Esophagus mucosa (tissue), 1 donor: ENCODE measurements at places on chromosomes 5 and 9.

- peak; percentile 75 for ATAC-seq
Measured at GRCh38 chr5:127785098-127785927, 82.1 kb downstream of the CCDC192 start.

DNA sequence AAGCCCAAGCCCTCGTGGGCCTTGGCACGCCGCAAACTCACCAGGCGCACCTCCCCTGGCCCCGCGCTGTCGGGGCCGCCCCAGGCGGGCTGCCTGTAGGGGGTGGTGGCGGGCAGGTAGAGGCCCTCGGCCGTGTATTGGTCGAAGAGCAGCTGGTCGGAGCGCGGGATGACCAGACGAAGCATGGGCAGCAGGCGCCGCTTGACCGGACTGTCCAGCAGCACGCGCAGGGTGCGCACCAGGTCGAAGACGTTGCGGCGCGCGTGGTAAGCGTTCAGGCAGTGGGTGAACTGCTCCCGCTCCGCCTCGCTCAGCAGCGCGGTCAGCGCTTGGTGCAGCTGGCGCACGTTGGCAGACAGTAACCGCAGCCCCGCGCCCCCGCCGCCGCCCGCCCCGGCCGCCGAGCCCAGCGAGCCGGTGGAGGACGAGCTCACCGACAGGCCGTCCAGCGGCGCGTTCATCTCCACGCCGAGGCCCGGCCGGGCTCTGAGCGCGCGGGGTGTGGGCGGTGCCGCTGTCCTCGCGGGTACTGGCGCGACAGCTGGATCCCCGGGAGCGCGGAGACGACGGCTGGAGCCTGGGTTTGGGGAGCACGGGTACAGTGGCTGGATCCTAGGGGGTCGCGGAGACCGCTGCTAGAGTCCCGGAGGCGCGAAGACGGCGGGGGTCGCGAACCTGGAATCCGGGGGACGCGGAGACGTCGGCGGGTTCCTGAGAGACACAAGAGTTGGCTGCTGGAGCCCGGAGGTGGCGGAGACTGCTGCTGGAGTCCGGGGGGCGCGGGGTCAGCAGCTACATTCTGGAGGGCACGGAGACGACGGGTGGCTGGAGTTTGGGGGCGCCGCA is 709 bp downstream of the WHRN start:
- ATAC-seq, result peak; percentile 64

GRCh38 chr9:96020792-96021550 is 145.5 kb downstream of the ERCC6L2 start:
- peak; percentile 35 for ATAC-seq

DNA sequence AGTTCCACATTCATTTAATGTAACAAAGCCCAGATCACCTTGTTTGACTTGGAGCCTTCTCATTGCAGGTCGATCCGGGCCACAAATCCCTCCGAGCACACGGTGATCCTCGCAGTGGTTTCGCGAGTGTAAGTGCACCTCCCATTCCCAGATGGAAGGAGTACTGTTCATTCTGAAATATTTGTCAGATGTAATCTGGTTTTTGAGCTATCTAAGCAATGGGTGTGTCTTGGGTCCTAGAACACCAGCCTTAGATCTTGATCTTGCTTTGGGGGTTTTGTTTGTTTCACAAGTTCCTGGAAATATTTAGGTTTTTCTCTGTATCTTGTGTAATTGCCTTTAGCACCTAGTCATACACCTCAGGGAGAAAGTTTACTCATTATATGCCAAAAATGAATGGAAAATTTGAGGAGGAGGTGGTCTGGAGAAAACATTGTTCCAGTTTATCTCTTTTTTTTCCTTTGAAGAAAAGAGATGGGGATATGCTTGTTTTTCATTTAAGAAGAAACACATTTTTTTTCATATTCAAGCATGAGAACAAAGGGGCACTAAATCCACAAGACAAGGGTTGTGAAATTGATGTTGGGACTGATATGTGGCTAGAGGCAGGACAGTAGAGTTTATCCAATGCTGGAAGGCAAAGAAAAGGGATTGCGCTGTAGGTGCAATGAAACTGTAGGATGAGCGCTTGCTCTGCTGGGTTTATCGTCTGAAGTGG is 118.6 kb downstream of the PDE8B start:
- no peak for ATAC-seq

- no peak for ATAC-seq
Measured at GRCh38 chr5:102481054-102481715, 17.6 kb downstream of the SLCO6A1 start.

GRCh38 chr9:27276193-27277030 is 20.5 kb downstream of the EQTN start:
- no peak for ATAC-seq

- ATAC-seq, result no peak
Measured at GRCh38 chr5:60852317-60852716, 8.2 kb upstream of the ELOVL7 start.

- no peak for ATAC-seq
Measured at GRCh38 chr9:28678097-28678496, 1104.8 kb upstream of the C9orf72 start.

- ATAC-seq, result no peak
Measured at GRCh38 chr5:78747055-78747454, 98.5 kb upstream of the LHFPL2 start.

- ATAC-seq, result no peak
Measured at GRCh38 chr5:166398131-166398530, 1893.3 kb upstream of the WWC1 start.

GRCh38 chr5:1641041-1641440 is 117.3 kb upstream of the LPCAT1 start:
- ATAC-seq, result no peak

DNA sequence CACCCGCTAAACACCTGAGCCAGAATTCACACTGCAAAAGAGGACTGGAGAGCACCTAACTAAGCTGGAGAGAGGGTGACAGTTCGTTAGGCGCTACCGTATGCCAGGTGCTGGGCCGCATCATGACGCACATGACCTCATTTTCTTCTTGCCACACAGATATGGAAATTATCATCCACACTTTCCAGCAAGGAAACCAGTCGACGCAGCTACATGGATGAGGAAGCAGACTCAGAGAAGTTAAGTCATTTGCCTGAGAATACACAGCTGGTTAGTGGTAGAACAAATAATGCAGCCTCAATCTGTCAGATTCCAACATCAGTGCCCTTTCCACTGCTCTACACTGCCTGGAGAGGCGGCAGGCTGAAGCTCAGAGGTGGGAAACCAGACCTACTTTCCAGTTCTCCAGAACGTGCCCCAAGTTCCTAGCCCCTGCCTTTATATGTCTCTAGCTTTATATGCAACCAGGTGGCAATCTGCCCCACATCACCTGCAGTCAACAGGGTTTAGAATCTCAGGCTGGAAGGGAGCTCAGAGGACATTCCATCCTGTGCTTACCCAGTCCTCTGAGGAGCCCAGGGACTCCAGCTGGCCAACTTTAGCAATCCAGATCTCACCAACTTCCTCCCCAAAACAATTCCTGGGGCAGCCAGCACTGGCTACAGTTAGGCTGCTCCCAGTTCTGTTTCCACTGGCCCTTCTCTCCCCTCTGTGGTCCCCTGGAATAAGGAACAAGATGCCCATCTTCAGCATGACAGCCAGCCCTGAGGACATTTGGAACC is 8.8 kb downstream of the TNIP1 start:
- no peak for ATAC-seq

DNA sequence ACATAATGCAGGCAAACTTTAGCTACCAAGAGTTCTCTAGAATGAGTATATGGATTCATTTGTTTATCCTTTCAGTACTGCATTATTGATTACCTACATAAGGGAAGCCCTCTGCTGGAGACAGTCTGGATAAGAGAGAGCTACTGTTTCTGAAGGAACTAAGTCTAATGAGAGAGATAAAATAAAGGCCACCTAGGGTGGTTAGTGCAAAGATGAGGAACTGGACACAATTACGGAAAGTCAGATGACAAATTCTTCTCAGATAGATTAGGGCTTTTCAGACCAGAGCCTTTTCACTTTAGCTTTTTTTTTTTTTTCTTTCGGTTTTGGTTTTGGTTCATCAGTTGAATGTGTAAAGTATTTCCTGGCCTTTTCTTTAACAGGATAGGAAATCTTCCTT is 31.3 kb downstream of the ISOC1 start:
- no peak for ATAC-seq

DNA sequence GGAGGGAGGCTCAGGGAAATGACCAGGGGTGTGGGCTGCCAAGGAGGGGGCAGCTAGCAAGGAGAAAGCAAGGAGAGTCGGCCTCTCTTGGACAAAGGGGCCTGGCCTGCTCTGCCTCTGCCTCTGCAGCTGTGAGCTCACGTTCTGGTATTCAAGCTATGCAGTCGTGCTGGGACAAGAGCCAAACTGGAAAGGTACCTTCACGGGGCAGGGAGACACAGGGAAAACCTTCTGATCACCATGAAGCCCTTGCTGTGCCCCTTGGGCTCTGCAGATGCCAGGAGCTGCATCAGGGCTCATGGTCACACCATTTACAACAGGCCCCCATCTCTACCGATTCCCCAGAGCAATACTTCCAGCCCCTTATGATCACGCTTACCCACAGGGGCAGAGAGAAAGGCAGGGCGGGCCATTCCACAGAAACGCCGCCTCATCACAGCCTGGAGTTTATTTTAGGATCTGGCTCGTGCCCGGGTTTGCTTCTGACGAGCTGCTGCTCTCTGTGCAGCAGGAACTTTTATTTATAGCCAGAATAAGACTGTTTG is 63.2 kb downstream of the PRRT1B start:
- peak; percentile 63 for ATAC-seq

GRCh38 chr9:5269249-5269715 is 35.2 kb downstream of the RLN2 start:
- no peak for ATAC-seq

DNA sequence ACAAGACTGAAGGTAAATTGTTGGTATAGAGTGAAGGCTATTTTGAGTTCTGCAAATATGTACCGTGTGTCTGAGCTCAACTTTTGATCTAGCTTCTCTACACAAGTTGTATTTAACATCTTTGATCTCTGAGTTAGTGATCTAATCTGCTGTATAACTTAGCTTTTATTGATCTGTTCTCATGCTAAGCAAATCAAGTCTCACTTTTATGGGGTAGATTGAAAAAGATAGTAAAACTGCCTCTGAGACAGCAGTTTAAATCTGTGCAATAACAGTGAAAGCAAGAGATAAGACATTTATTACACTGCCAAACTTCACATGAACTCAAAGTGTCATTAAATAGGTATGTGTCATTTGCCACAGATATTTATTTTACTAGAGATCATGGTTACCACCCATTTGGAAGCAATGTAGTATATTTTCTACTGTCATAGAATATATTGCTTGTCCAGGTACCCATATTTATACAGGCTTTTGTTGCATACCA is 477.3 kb downstream of the ISL1 start:
- no peak for ATAC-seq

- no peak for ATAC-seq
Measured at GRCh38 chr5:35324201-35324600, 93.9 kb upstream of the PRLR start.

DNA sequence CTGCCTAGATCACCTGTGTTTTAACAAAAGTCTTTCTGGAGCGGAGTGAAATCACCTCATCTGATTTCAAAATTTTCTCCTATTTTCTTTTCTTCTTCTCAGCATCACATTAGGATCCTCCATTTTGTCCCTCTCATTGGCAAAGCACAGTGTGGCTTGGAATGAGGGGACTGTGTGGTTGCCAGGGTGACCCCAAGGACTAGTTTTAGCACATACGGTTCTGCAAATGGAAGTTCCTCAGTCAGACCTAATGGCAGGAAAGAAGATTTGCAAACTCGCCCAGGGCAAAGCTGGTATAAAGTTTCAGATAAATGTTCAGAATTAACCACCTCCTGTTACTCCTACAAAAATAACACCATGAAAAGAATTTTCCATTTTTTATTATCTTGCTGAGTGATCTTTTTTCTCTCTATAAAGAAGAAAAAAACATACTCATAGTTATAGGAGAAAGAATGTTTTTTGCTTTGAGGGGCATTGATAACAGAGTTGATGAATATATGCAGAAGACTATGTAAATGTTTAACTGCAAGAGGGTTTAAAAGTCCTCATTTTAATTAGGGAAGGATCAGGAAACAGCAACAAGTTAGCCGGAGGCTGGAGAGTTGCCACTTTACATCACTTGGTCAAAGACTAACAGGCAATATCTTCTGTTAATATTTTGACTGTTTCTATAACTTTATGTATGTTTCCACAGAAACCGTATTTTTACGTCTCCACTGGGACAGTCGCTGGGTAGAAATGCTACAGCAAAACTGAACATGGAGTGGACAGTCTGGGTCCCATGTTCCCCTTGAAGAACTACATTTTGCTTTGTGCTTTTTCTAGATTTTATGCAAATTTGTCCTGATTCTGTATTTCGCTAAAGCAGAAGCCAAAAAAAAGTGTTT is 257.8 kb downstream of the NR2F1-AS1 start:
- ATAC-seq, result no peak

DNA sequence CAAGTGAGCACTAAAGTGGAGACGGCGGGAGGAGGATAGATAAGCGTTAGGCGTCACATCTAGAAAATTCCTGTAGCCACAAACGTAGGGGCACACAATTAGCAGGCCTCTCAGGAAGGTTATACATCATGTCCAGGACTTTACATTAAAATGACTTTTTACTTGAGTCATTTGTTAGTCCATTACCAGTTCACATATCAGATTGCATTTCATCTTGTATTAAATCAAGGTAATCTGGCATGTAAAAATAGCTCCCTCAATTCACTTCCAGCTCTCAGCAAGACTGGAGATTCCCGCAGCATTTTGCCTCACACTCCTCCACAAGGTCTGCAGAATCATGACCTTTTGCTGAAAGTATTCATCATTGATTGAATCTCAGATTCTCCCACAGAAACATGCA is 118.8 kb downstream of the PRDM6 start:
- ATAC-seq, result no peak

GRCh38 chr5:10420932-10421331 is 20.7 kb upstream of the ROPN1L start:
- ATAC-seq, result no peak

DNA sequence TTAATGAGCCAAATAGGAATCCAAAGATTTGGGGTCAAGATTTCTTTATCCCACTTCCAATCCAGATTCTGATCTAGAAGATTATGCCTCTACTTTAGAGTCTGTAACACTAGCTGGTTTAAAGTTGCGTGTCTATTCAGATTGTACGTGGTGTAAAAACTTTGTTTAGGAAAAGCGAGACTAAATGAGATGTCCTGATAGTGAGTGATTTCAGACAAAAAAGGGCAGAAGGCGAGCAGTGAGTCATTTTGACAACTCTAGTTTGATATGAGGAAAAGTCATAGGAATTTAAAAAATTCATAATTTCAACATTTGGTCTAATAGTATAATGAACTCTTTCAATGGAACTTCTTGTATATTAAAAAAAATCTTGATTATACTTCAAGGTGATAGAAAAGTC is 119.6 kb upstream of the KLF9 start:
- ATAC-seq, result no peak

DNA sequence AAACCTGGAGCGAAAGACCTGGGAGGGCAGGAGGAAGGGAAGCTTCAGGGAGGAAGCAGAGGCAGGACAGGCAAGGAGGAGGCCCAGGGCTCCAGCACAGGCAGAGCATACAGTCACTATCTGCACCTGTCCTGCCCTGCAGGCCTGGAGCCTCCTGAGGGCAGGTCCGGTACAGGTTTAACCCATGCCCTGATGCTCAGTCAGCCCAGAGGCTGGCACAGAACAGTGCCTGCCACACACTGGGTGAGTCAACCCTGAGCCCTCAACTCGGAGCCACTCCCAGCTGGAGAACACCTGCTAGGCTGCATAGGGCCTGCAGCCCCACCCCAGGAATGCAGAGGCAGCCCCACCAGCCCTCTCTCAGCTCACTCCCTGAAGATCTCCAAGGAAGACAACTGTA is 161.5 kb upstream of the PHYKPL start:
- ATAC-seq, result peak; percentile 46
